Stimulated activated CD4-positive, alpha-beta T cell treated with anti-CD3 and anti-CD28 coated beads, Interleukin-15, amount 100 ng/mL, for 1 hour (primary cell): ENCODE measurements at places on chromosomes 11 and 22.

GRCh38 chr11:44698252-44698912 is 28.4 kb upstream of the TSPAN18 start:
- no peak for DNase-seq

DNA sequence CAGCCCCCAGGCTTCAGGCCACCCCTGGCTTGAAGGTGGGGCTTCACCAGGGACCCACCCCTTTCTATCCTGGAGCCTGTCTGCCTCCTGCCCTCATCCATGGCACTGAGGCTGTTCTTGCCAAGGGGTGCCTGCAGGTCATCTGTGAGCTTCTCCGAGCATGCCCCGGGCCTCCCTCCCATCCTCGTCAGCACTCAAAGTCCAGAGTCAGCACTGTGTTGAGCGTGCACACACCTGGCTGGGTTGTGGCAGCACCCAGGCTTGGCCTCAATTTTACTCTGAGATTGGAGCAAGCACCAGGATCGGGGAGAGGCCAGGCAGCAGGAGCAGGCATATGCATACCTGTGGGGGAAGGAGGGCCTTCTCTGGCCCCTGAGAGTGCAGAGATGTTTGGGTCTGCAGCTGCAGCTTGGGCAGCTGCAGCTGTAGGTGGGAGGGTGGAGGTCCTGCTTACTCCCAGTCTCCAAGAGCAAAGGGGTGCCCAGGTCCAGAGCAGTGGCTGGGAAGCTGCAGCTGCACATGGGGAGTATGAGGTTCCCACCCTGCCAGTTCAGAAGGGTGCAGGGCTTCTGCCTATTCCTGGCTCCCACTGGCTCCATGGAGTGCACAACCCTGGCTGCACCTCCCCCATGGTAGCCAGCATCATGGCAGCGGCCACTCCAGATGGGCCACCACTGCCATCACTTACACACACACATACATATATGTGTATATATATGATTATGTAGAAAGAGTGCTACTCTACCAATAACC is 488.7 kb downstream of the JRKL start:
- no peak for DNase-seq

GRCh38 chr11:12800032-12800671 is 125.9 kb downstream of the TEAD1 start:
- DNase-seq: no peak

- no peak for DNase-seq
Measured at GRCh38 chr11:119749006-119749565, 20.1 kb upstream of the NECTIN1 start.

DNA sequence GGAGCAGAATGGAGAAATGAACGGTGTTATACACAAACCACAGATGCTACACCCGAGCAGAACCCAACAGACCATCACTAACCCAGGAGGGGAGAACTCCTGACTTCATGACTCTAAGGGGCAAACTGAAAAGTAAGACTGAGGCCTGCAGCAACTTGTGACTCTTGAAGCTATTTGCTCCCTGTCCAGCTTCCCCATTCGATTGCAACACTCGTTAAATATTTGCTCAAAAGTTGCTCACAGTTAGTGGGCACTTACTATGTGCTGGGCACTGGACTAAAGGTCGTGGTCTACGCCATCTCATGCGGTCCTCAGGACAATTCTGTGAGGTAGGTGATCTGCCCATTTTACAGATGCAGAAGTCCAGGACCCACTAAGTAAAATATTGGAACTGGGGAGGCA is 9.5 kb upstream of the ADA2 start:
- no peak for DNase-seq

GRCh38 chr22:49566141-49566541 is 261.5 kb downstream of the BRD1 start:
- no peak for DNase-seq

DNA sequence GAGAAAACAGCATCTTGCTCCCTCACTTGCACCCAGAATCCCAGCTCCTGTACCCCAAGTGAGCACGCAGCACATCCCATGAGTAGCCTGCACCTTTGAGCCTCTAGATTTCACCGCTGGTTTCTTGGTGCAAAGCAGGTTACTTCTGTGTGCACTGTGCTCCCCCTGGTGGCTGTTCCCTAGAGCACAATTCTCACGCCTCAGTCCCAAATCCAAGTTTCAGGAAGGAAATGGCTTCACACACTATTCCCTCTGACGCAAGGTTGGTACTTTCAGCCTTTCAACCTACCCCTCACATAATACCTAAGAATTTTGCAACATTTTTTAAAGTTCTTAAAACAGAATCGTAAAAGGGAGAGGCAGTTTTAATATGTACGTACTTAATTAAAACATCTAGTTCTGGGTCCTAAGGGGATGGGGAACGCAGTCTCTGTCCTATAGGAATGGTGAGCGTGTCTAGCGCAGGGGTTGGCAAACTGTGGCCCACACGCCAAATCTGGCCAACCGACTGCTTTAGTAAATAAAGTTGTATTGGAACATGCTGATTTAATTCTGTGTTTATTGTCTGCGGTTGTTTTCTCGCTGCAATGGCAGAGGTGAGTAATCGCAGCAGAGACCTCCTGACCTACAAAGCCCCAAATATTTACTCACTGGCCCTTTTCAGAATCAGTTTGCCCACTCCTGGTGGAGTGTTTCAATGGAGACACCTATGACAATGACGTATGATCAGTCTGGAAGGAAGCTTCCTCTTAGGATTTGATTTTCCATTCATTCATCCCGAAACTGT is 27.5 kb downstream of the DHCR7 start:
- no peak for DNase-seq

- DNase-seq: no peak
Measured at GRCh38 chr22:37043828-37044538, 7.6 kb upstream of the KCTD17 start.

DNA sequence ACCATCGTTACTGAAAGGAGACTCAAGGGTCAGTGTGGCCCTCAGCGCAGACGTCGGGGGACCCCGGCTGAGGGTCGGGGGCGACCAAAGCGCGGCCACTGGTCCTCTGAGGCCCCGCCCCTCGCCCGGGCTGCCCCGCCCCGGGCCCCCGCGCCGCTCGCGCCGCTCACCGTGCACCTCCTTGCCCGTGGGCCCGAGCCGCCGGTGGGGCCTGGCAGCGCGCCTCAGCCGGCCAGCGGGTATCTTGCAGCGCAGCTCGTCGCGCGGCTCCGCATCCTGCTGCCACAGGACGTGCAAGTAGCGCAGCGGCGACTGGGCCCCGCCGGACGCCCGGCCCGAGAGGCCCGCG is 419 bp downstream of the ANKRD54 start:
- DNase-seq: peak; percentile 19
